M059J (cell line): ENCODE measurements at places on chromosomes 2 and 18. TPM values are rescaled to one million over a fixed set of nuclear protein-coding genes. Genes with fewer than 3 reads are reported as not detected.

The KLHL14 gene
- not detected in 2 replicates for total RNA-seq

The AQP12A gene
- not detected in 2 replicates for total RNA-seq

The DYNAP gene
- total RNA-seq = not detected in 2 replicates

The ICOS gene
- not detected in 2 replicates for total RNA-seq

The EHD3 gene
- 9.8 and 19.2 TPM in 2 replicates for total RNA-seq

The NMUR1 gene
- total RNA-seq = not detected in 2 replicates

The KCNE4 gene
- 11.4 and 14.5 TPM in 2 replicates for total RNA-seq

The ASPRV1 gene
- total RNA-seq = 0.15 and 0.49 TPM in 2 replicates

The CAPN13 gene
- not detected in 2 replicates for total RNA-seq

The PID1 gene
- 0.47 and 3.0 TPM in 2 replicates for total RNA-seq

The MROH2A gene
- total RNA-seq = not detected in 2 replicates

The ERICH2 gene
- not detected in 2 replicates for total RNA-seq

- DNase-seq = no peak
These were observed 18.7 kb upstream of the DUSP2 start for GRCh38 chr2:96163768-96164429.

DNA sequence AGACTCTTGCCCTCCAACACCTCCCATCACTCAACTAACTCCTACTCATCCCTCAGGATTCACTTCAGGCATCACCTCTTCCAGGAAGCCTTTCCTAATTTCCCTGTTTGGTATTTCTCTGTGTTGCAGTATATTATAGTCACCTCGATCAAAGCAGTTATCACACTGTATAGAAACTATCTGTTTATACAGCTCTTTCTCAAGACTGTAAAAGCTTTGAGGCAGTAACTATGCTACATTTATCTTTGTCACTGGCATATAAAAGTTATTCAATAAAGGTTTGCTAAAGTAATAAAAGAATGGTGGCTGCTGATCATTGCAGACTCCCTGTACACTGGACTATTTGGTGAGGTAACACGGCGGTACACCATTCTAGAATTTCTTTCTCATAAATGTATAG is 284.9 kb downstream of the PAX3 start:
- DNase-seq = no peak

- DNase-seq = peak; percentile 79
These were observed 145.6 kb downstream of the FAM161A start for GRCh38 chr2:61707984-61708852.

- peak; percentile 28 for DNase-seq
These were observed 230.4 kb downstream of the MEIS1 start for GRCh38 chr2:66665124-66665984.

DNA sequence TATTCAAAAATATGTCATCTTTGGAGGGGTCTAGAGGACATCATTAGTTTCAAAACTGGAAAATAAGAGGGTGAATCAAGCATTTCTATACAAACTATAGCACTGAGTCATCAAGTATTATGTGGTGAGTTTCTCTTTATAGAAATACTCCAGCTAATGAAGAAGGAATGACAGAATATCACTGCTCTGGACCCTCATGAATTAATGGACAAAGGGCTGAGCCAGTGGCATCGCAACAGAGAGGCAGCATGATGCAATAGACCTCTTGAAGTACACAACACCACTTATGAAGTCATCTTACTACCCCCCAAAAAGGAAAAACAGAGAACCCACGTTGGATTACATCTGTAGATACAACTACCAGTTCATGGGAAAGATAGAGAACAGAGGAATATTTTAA is 27.4 kb upstream of the EIF2AK3 start:
- peak; percentile 50 for DNase-seq

GRCh38 chr2:59413751-59414570 is 1139.5 kb downstream of the BCL11A start:
- no peak for DNase-seq

GRCh38 chr18:7038330-7038851 is 79.2 kb downstream of the LAMA1 start:
- peak; percentile 87 for DNase-seq

DNA sequence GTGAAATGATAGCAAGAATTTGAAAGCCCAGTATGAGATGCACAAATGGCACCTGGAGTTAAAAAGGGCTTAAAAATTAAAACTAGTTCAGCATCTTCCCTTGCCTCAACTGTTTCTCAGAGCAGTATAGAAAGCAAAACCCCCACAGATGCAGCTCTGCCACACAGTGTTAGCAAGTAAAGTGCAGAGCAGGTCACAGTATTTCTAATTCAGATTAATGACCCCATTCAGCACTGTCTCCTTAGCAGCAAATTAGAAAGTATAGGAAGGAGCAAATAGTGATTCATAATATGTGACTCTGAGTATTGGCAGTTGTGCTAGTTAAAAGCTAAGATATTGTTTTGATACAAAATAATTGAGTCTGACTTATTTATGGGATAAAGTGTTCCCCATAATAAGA is 73.8 kb upstream of the CCDC85A start:
- DNase-seq = no peak

DNA sequence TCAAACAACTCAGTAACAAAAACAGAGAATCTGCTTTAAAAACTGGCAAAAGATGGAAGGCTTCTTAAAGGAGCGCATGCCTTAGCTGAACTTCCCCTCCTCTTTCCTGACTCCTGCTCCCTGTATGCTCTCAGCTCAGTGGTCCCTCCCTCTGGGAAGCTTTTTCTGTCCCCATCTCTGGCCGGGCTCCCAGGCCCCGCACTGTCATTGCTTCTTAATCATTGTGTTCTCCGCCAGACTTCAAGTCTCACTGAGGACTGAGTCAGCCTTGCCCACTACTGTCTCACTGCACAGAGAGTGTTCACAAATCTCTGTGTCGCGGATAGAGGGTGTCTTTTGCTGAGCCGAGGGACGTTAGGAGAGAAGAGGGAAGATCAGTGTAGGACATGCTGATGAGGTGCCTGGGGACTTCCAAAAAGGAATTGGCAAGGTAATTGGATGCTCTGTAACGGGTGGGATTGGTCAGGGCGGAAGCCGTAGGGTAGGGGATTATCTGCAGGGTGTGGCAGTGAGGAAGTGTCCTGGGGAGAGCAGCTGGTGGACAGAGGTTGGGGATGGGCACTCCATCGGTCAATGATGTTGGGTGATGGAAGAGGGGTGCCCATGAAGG is 16.2 kb downstream of the TOGARAM2 start:
- peak; percentile 49 for DNase-seq

DNA sequence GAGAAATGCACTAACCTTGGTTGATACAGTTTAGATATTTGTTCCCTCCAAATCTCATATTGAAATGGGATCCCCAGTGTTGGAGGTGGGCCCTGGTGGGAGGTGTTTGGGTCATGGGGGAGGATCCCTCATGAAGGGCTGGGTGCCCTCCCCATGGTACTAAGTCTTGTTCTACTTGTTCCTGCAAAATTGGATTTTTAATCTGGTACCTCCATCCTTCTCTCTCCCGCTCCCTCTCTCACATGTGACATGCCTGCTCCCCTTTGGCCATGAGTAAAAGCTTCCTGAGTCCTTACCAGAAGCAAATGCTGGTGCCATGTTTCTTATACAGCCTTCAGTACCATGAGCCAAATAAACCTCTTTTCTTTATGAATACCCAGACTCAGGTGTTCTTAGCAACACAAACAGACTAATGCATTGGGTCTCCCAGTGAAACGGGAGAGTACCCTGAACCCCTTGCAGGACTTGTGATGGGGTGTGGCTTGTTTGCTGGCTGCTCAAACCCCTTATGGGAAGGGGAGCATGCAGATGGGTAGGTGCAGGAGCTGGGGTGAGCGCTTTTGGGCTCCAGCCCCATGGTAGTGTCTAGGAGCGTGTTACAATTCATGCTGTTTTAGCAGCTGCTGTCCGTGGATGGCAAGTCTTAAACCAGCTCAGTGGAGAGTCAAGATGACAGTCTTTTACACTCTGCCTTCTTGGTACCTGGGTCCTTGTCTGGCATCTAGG is 27.2 kb downstream of the FAHD2B start:
- DNase-seq = no peak

DNA sequence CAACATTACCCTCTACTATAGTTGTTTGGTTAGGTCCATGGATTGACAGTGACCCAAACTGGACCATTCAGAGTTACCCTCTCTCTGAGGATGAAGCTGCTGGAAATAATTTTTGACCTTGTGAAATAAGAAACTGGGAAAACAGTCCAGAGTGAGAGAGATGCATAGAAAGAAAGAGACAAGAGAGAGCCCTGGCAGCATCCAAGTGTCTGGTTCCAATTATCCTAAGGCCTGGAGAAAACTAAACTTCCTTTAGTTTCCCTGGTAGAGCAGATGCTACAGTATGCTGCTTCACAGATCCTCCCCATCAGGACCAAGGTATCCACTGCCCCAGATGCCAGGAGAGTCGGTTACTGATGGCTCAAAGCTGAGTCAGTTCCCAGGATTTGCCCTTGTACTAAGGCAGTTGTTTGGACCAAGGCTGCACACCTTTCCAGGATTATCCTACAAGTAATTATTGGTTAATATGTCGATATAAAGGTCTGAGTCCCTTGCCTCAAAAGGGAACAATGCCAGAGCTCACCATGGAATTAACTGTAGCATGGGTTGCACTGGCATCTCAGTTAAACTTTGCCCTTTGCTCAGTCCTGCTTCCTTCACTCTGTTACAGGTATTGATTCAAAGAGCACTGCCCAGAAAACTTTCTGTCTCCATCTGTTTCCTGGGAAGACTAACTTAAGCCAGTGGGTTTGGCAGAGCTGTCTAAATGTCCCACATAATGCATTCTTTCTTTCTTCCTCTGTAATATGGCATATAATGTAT is 14.6 kb upstream of the CHN1 start:
- DNase-seq = no peak

GRCh38 chr18:77461062-77461688 is 211.5 kb downstream of the GALR1 start:
- DNase-seq = no peak

- no peak for DNase-seq
These were observed 7.2 kb downstream of the SIX3 start for GRCh38 chr2:44948565-44949328.

DNA sequence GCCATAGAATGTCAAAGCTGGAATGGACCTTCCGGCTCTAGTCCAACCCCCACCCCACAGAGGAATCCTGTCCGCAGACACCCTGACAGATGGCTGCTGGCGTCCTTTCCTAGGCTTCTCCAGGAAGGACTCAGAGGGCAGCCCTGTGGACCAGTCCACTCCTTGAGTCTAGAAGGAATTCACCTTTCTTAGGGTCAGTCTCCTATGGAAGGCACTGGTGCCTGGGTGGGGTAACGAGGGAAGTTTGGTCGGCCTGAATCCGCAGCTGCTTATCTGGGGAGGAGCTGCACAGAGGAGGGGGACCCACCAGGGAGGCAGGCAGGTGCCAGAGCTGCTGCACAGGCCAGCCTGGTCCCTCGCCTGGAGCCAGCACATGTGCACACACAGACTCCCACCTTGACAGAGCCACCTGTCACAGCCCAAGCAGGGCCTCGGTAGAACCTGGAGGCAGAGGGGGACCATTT is 2.5 kb downstream of the DNMT3A start:
- no peak for DNase-seq

- no peak for DNase-seq
These were observed 46.9 kb downstream of the TMEM17 start for GRCh38 chr2:62459106-62459505.

DNA sequence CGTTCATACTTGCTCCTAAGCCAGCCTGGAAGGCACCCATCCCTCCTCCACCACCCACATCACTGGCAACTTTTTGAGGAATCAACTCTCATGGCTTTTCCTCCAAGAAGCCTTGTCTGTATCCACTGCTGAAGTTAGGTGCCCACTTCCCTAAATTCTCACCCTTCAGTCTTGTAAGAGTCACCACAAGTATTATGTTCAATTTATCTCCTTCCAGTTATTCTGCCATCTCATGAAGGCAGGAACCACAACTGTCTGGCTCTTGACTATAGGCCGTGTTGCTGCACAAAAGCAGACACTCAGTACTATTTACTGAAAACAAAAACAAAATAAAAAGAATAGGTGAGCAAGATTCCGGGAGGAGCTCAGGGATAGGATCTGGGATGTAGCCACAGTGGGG is 234.8 kb downstream of the CYRIA start:
- no peak for DNase-seq

GRCh38 chr2:10814571-10815331 is 2.2 kb upstream of the PDIA6 start:
- no peak for DNase-seq

DNA sequence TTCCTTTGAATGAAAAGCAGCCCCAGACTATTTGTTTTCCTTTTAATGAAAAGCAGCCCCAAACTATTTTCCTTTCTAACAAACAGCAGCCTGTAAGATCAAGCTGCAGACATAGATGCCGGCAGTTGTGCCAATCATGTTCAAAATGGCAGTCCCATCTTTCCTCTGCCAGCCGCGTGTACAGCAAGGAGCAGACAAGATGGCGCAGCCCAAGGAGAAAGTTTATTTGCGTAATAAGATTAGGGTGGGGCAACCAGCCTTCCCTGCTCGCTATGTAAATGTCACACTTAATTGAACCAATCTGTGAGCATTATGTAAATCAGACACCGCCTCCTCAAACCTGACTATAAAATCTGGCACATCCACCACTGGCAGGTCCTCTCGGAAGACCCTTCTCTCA is 226.0 kb downstream of the TGIF1 start:
- DNase-seq = no peak

- no peak for DNase-seq
These were observed 108.2 kb downstream of the ZNF516 start for GRCh38 chr18:76386886-76387285.

GRCh38 chr2:86002375-86002774 is 103.3 kb downstream of the POLR1A start:
- DNase-seq = no peak

DNA sequence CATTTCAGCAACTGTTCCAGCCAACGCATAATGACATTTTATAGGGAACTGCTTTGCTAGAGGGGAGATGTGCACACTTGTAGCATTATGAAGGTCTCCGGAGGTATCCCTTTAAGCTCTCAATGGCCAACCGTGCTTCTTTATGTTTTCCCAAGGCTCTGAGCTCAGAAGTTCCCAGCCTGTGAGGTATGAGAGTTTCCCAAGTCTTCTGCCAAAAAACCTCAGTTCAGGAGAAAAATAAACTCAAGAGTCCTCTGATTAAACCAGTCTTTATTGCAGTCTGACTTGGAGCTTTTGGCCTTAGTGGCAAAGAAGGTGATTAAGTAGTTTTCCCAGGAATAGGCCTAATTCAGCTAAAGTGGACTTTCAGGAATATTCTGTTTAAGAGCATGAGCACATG is 35.4 kb upstream of the ZNF532 start:
- no peak for DNase-seq

DNA sequence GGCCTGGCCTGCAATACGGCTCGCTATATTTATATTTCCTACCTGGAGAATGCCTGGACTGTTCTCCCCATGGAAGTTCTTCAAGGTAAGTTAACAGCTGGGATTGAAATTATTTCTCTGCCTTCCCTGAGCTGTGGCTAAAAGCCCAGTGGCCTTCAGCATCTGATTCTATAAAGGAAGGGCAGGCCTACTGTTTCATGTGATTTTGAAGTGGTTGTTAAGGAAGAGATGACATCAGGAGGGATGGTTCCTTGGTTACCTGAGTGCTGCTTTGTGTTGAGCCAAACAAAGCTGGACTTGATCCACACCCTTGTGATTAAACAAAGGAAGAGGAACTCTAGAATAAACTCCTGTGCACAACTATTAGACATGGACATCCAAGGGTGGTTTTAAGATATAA is 61.6 kb downstream of the MFSD6 start:
- DNase-seq = peak; percentile 91
